ENCODE measurements at places on chromosomes 4 and X. TPM values are rescaled to one million over a fixed set of nuclear protein-coding genes. Genes with fewer than 3 reads are reported as not detected.

DNA sequence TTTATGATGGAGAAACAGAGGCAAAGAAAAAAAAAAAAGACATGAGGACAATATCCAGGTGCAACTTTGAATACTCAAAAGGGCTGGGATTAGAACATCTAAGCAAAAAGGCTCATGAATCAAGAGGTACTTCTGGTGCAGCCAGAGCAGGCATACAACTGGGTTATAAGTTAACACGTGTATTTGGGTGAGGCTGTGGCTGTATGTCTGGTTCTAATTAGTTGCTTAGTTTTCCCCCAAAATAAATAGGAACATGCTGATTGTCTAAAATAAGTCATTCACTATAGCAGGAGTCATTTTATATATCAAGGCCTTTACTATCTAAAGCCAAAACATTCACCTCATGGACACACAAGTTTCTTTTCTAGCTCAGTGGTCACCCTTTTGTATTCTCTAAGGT is 20.2 kb downstream of the NHS start:
- DNase-seq = no peak

DNA sequence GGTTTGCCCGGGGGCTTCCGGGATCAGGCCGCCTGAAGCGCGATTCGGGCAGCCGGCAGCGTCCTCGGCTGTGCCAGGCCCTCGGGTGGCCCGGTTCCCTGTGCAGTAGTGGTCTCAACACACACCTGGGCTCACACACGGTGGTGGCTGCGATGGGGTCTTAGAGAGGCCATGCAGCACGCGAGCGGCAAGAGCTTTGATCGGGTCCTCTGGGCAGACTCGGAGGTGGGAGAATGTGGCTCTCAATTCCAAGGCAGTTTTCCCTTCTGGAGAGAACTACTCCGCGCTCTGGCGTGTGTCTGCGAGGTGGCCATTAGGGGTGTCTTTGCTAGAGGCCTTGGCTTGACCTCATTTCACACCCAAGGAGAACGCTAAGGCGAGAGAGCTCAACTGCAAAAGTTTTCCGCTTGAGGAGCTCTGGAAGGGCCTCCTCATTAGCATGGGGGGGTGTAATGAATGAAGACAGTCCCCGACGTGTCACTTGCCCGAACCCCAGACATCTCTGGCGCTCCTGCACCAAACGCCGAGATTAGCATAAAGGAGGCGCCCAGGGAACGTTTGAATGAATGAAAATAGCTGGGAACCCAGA is 771 bp upstream of the RBPJ start:
- no peak for DNase-seq

DNA sequence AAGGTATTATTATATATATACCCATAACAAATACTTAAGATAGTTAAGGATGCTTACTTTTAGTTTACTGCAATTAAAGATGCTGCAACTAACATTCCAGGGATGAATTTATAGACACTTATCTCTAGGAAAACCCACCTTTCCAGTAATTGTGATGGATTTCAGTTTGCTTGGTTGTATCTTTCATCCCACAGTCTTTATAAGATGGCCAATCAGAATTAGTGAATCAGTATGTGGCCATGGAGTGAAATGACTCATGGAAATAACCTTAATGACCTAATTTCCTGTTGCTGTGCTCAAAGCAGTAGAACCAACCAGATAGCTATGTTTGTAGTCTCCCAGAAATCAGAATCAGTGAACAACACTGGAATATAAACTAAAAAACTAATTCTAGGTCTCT is 26.4 kb downstream of the MOSPD2 start:
- DNase-seq = no peak

- DNase-seq = peak; percentile 3
These were observed 17.9 kb upstream of the PDE5A start for GRCh38 chr4:119646347-119647071.

The CXCL10 gene
- 0.97 TPM for total RNA-seq

- DNase-seq = no peak
These were observed 153.2 kb downstream of the SHROOM3 start for GRCh38 chr4:76588274-76588673.

DNA sequence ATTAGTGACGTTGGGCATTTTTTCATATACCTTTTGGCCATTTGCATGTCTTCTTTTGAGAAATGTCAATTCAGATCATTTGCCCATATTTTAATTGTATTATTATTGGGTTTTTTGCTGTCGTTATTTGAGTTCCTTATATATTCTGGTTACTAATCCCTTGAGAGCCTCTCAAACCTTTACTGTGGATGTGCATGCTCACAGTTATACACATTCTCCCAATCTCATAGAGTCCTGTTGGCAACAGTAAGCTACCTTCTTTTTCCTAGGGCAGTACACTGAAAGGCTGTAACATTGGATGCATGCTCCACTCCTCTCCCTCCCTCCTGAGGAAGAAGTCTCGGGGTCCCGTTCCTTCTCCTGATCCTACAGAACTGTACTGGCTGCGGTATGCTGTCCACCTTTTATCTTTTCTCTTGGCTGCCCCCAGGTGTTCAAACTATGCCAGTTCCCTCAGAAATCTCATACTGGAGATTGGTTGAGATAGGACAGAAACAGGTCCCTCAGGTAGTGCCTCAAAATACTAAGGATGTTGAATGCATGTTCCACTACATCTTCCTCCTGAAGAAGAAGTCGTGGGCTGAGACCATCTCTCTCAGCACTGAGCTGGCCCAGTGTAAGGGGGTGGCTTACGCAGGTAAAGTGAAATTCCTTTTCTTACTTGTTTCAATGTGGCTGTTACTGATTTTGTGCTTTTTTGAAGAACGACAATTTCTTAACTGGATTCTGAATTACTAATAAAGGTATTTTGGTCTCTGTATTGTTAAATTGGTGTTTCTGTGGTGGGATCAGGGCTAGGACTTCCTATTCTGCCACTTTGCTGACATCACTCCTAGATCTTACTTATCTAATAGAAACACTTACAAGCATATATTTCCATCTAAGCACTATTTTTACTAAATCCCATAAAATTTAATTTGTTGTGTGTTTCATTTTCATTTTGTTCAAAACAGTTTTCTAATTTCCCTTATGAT is 145.4 kb upstream of the HUWE1 start:
- DNase-seq = no peak

DNA sequence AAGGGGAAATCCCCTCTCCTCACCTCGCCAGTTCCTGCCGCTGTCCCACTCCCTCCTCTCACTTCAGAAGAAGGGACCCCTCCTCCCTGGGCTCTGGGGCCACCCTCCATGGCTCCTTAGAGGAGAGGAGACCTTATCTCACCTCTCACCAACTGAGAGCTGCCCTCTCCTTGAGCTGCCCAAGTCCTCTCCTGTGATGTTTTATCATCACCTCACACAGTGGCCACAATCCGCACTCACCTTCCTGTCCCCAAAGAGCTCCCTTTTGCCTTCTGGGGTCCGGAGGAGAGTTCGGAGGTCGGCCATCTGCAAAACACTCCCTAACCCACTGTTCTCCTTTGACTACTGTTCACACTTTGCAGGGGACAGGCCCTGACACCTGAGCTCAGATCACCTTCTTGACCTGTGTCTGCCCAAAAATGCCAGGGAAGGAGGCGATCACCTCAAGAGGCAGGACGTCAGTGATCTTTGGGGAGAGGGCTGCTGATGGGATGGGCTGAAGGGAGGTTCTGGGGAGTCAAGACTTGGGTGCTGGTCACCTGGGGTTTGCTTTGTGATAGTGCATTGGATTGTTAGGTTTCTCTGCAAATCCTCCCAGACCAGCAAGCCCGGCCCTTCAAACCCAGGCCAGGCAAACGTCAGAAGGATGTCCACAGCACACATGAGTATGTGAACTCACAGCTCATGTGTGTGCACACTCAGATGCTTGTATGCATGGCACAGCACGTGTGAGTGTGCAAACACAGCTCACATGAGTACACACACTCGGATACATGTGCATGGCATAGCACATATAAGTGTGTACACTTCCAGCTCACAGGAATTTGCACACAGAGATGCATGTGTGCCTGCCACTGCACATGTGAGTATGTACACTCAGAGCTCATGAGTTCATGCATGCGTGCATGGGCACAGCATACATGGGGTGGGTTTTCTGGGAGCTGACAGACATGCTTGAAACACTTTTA is 41.8 kb downstream of the HTRA3 start:
- DNase-seq = peak; percentile 7

DNA sequence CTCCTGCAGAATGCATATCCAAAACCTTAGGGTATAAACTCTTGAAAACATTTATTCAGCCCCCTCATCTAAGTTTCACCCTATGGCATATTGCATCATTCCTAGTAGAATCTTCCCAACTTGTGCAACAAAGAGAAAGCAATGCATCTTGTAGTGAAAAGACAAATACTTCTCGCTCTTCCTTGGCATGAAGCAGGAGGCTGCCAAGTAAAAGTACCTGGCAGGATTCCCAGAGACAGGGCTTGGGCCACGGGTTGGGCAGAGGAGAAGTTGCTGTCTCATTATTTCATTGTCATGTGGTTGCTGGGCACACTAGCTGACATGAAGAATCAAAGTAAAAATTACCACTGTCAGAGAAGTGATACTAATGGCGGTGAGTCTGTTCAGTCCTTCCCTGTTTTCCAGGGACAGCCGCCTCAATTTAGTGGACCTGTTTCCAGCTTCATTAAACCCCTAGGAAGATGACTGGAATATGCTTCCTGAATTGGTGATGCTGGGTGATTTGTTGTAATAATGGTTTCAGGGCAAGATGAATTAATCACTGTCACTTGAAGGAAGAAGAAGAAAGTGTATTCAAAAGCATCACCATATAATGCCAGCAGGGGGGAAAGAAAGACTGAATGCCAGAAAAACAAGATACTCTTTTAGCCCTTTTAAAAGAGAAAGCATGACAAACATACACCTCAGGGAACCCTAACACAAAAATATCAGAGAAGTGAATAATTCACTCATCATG is 380.5 kb upstream of the IGFBP7 start:
- DNase-seq = no peak

DNA sequence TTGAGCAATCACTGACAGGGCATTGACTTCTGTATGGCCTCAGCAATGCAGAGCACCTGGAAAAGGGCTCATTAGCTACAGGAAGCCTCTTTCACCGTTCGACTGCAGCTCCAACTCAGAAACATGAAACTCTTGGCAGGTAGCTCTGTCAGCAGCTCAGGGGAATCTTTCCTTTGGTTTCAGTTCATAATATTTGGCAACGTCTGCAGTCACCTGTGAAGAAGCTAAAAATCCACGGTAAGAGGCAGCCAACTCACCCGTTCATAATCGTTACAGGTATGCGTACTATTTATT is 354.9 kb downstream of the CAMK2D start:
- peak; percentile 16 for DNase-seq

The SSX1 gene
- not detected for total RNA-seq

The SULT1B1 gene
- total RNA-seq = not detected

The SPANXC gene
- total RNA-seq = not detected

The TLL1 gene
- total RNA-seq = 2.3 TPM

Data from gastrocnemius medialis (tissue), 4 donors.